Posterior vena cava (tissue), 2 donors: ENCODE measurements at places on chromosomes 5 and 9. TPM values are rescaled to one million over a fixed set of nuclear protein-coding genes. Genes with fewer than 3 reads are reported as not detected.
A peak's percentile ranks its signal among the peaks of the same experiment; 100 is the strongest.

POLR3G gene
- total RNA-seq, result 1.5 TPM

PCDHAC2 gene
- 0.32 TPM for total RNA-seq

- no peak for DNase-seq
Measured at GRCh38 chr5:138755084-138755748, 2.0 kb downstream of the CTNNA1 start.

GRCh38 chr9:81552581-81552991, 136.8 kb downstream of the TLE1 start:
- DNase-seq, result no peak

- DNase-seq, result peak; percentile 64
Measured at GRCh38 chr5:2005101-2006041, 122.6 kb upstream of the IRX4 start.

DNA sequence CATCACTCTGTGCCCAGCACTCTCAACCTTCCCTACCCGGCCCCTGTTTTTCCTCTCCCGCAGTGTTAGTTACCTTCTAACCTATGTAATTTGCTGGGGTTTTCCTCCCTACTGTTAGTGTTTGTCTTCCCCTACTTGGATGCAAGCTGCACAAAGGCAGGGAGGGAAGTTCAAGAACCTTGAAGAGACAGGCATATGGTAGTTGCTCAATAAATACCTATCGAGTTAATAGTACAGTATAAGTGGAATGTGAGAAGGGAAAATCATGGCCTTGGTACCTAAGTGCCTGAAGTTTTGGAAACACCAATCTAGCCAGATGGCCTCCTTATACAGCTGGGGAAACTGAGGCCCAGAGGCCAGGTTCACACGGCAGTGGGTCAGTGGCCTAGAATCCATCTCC, 24.2 kb downstream of the PDGFRB start:
- no peak for DNase-seq

DNA sequence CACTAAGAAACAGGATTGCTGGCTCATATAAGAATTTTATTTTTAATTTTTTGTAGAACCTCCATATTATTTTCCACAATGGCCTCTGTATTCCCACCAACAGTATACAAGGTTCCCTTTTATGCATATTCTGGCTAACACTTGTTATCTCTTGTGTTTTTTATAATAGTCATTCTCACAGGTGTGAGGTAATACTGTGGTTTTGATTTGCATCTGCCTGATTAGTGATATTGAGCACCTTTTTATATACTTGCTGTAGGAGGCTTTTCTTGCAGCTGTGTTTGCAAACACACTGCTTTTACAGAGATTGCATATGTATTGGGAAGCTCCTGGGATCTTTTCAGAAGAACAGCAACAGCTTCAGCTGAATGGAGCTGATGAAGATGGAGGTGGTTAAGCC, 164.8 kb downstream of the DEPDC1B start:
- no peak for DNase-seq

- DNase-seq, result no peak
Measured at GRCh38 chr9:111148052-111149017, 110.1 kb upstream of the LPAR1 start.

DNA sequence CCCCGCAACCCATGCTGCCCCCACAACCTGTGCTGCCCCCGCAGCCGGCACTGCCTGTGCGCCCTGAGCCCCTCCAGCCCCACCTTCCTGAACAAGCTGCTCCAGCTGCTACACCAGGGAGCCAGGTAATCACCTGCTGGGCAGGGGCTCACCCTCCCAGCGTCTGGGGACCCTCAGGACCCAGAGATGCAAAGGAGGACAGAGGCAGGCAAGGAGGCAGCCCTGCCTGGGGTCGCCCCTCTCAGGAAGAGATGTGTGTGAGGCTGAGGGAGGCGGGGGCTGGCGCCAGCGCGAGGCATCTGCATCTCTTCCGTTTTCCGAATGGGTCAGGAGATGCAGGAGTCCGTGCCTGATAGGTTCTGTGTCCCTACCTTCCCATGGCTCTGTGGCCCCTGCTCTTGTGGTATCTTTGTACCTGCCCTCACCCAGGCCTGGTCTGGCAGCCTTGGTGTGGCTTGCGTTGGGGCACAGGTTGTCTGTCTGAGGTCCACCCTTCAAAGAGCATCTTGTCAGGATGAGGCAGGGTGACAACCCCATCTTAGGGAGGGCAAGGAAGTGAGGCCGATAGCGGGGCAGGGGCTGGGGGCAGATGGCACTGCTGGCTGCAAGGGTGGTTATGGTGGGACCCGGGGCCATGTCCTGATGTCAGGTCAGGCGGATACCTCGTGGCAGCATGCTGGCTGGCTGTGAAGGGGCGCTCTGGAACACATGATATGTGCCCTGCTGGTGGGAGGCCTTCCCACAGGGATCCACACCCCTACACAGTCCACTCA, 75.7 kb downstream of the WNK2 start:
- DNase-seq, result peak; percentile 79

DNA sequence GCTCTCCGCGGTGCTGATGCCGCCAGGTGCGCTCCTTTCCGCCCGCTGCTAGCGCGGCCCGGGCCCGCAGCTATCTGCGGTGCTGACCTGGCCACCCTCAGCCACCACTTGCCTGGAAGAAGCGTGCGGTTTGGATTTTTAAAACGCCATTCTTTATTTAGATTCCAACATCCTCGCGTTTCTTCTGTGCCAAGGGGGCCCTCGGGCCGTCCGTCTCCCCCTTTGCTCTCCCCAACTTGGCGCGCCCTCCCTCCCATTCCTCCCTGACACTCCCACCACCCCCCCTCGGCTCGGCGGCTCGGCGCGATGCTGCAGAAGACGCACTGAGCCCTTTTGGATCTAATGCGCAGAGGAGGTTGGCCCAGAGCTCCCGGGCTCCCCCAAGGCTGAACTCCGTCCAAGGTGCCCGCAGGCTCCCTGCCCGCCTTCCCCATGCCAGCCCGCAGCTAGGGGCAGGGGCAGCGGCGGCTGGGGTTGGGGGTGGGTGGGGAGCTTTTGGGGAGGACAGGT, at the start of gene BARHL1:
BARHL1 (plus strand) TSS at position 331 of the 510 bp plus-strand sequence. CDS start 192 bp downstream, outside the sequence.
- peak; percentile 75 for DNase-seq
